KG1 (cell line): ENCODE measurements at places on chromosomes 3 and 15.

- no peak for DNase-seq
These were observed 1.7 kb upstream of the LINGO1 start for GRCh38 chr15:77634266-77634962.

DNA sequence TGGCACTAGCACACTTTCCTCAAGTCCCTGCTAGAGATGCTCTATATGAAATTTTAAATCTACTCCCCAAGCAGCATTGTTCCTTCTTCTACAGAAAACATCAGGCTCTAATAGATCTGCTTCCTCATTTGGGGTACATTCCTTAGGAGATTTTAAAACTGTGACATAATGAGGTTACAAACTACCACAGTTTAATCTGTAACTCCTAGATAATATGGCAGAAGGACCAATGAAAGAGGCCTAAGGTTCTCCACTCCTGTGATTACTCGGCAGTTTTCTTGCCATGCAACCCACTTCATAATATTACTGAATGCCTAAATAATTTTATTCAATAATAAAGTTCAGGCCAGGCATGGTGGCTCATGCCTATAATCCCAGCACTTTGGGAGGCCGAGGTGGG is 16.1 kb downstream of the ZNF106 start:
- DNase-seq, result no peak

DNA sequence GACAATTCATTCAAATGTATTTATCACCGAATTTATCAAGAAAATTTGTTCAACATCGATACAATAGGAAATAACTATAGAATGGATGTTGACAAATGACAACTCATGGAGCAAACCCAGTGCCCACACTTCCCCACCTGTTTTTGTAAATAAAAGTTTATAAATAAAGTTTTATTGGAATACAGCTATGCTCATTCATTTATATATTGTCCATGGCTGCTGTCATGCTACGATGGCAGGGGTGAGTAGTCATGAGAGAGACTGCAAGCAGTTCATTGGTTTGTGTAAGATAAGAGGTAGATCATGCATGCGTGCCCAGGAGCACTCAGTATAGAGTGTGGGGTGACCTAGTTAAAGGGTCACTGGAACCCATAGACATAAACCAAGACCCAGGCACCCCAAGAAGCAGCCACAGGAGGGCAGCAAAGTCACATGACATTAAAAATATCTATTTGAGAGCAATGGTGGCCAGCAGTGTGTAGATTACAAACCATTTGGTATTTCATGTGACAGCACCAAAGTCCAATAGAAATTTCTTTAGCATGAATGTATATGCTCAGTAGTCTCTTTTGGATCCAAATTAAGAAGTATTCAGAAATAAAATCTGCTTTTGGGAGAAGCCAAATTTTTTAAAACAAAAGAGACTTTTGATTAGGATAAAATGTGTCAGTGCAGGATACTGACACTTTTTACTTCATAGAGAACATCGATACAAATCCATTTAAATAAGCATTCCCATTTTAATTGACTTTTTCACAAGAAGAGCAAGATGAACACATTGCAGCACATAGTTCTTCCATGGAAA is 794.8 kb downstream of the MCTP2 start:
- DNase-seq, result peak; percentile 14

- no peak for DNase-seq
These were observed 122.2 kb downstream of the EEFSEC start for GRCh38 chr3:128275316-128276145.

DNA sequence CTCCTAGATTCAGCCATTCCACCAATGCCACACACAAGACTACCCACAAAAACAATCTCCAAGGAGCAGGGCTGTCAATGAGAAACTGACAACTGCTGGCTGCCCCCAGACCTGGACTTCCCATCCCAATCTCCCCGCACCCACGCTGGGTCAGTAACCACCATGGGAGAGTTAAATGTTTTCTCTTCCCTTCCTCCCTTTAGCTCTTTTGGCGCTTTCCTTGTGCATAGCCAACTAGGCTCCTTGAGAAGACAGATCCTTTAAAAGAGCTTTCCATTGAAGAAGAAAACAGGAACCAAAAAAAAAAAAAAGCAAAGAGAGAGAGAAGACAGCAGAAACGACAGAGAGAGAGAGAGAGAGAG is 8.3 kb downstream of the BCL6 start:
- DNase-seq, result no peak

GRCh38 chr3:129593595-129594339 is 12.7 kb downstream of the PLXND1 start:
- peak; percentile 38 for DNase-seq

GRCh38 chr15:70387993-70388392 is 290.3 kb upstream of the TLE3 start:
- DNase-seq, result no peak

GRCh38 chr3:124591699-124592098 is 138.6 kb upstream of the UMPS start:
- DNase-seq, result no peak

- DNase-seq, result no peak
These were observed 86.3 kb downstream of the RSL24D1 start for GRCh38 chr15:55110446-55110845.

DNA sequence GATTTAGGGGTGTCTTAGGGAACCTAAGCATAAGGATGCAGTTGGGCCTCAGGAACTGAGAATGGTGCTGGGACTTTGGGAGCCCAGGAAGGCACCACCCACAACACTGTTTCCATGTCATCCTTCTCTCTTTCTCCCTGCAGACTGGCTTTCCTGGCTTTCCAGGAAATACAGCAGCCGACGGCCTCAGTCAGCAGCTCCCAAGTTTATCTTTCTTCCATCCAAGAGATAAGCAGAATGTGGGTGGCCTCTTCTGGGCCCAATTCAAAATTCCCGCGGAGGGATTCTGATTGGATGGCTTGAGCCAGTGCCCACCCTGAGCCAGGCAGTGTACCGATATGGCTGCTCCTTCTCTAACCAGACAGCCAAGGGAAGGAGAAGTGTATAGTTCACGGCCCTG is 4.5 kb upstream of the CLN6 start:
- no peak for DNase-seq

DNA sequence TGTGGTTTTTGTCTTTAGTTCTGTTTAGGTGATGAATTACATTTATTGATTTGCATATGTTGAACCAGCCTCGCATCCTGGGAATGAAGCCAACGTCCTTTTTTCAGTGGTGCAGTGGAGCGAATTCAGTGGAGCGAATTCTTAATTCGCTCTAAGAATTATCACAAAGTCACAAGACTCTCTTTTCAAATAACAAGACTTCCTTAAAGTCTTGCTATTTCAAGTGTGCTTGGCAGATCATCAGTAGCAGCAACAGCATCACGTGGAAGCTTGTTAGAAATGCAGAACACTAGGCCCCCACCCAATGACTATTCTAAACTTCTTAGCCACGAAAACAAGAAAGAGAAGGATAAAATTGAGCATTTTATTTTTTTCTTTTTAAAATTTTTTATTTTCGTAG is 58.1 kb upstream of the CD200R1L start:
- no peak for DNase-seq

DNA sequence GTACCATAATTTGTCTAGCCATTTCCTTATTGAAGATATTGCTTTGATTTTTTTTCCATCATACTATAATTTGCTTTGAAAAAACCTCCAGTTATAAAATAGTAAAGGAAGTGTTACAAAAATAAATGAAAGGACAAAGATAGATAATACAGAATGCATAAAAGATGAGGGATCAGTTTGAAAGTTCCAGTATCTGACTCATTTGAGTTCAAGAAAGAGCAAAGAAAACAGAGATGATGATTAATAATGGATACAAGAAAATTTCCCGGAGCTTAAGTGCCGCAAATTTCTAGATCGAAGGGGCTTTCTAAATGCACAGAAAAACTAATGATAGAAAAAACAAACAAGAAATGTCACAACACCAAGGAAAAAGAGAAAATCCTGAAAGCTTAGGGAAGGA is 4.3 kb downstream of the WDR48 start:
- DNase-seq, result no peak

DNA sequence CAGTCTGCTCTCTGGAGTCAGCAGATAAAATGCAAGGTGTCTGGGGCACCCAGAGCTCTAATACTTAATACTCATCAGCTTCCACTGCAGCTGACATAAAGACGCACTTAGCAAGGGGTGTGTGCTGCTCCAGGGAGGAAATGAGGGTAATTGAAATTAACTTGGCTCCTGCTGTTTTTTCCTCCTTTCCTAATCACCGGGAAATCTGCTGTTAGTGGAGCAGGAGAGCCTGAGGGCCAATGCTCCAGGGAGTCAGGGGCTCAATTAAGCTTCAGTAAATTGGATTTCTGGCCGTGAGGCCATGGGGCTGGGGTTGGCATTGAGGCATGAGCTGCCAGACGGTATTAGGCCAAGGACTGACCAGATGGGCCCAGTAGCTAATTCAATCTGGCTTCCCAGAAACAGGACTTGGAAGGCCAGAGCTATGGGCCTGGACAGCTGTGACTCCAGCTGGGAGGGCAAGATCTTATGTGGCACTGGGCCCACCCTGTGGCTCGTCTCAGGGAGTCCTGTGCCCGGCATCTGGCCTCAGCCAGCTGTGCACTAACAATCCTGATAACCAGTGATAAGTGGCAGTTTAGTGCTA is 30.7 kb upstream of the CHRNB4 start:
- no peak for DNase-seq

GRCh38 chr3:105414841-105415240 is 48.1 kb downstream of the ALCAM start:
- DNase-seq, result no peak

- DNase-seq, result no peak
These were observed 8.8 kb downstream of the LRIG1 start for GRCh38 chr3:66492071-66492470.

- no peak for DNase-seq
These were observed 7.3 kb upstream of the CACNA1D start for GRCh38 chr3:53486961-53487654.

DNA sequence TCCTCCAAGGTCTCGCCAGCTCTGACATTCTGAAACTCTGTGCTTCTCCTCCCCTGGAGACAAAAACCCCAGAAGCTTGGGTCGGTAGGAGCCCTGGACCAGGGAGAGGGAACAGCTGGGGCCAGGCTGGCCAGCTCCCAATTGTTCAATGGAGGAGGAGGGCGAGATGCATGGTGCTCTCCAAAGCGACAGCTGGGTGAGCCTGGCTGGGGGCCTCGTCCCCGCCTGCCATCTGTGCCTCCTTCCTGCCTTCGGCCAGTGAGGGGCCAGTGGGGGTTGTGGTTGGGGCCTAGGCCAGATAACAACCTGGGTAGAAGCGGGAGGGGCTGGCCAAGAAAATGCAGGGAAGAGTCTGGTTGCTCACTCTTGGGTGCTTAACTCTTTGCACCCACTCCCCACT is 79.4 kb downstream of the CORO2B start:
- DNase-seq, result no peak

DNA sequence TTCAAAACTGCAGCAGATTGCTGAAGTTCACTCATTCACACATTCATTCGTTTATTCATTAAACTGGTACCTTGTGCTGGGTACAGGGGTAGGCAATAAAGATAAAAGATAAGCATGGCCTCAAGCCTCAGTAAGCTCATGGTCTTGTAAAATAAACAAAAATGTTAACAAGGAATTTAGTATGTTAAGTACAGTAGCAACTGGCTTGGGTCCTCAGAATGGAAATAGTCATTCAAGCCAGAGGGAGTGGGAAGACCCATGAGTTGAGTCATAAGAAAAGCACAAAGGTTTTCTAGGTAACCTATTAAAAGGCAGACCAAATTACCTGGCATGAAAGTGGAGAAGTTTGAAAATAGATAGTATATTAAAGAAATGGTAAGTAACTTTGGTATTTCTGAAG is 163.3 kb downstream of the CDIN1 start:
- no peak for DNase-seq

DNA sequence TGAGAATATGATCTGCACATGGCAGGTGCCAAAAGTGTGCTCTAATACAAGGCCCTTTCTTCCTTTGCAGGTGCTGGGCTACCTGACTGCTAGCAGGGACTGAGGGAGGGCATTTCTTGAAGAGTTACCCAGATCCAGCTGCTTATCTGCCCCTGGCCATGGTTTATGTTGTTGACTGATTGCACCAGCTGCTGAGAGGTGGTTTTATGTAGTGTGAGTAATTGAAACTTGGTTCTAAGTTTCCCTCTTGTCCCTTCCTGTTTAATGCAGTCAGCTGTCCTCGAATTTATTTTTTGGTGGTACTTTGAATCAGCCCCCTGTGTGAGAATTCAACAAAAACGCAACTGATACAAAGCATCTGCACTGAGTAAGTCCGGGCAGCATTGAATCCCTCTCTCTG is 288.3 kb upstream of the C2CD4B start:
- DNase-seq, result no peak

- DNase-seq, result no peak
These were observed 146.2 kb downstream of the KLF13 start for GRCh38 chr15:31472636-31473384.

DNA sequence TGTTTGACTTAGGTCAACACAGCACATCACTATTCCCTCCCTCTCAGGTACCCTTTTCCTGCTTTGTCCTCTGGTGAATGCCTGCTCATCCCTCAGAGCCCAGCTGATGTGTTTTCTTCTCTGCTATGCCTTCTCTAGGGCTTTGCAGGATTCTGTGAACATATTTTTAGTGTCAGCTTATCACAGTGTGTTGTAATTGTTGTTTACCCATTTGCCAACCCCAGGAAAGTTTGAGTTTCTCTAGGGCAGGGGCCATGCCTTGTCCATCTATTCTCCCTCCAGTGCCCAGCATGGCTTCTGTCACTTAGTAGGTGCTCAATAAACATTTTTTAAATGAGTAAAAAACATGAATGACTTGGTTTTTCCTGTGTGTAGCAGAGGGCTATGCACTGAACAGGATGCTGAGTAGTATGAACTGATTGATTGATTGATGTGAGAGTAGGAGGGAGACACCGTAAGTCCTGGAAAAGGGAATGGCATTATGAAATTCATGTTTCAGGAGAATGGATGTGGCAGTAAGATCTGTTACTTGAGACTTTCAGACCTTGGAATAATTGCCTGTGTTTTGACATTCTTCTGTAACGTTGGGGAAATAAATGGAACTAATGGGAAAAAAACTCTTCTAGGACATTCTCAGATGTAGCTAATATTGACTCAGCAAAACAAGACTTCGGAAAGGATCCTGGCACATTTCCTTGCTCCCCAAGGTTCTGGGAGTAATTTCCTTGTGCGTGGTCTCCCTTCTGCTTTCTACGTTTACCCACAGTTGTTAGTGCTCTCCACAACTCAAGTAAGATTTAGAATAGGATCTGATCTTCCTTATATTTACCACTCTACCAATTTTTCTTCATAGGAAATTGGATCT is 267.3 kb upstream of the TBL1XR1 start:
- no peak for DNase-seq

DNA sequence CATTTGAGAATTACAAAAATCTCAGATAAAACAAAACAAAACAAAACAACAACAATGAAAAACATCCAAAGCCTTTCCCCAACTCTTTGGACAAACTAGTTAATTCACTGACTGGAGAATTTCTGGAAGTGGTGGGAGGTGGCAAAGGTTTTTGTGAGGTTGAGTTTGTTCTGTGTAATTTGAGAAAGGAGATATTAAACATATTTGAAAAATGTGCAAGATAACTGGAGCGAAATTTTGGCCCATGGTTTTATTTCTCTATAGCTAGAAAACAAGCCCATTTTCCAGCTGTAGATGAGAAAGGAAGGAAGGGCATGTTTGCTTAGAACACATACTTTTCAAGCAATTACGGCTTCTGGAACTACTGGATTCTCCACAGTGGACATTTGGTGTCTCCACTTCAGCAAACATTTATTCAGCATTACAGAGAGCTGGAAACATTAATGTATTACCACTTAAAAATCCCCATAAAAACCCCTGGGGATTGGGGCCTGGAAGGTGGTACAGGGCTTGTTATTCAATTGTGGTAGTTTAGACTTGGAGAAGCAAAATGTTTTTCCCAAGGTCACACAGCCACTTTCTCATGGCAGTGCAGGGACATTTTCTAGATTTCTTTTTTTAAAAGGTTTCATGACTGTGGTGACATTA is 135.8 kb downstream of the THSD4 start:
- no peak for DNase-seq
